ENCODE measurements at places on chromosomes 11 and 22.

DNA sequence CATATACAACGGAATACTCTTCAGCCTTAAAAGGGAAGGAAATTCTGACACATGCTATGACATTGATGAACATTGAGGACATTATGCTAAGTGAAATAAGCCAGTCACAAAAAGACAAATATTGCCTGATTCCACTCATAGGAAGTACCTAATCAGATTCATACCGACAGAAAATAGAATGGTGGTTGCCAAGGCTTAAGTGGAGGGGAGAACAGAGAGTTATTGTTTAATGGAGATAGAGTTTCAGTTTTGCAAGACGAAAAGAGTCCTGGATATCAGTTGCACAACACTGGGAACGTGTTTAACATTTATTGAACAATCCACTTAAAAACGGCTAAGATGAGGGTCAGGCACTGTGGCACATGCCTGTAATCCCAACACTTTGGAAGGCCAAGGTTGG is 45.6 kb upstream of the HIPK3 start:
- H3K4me1 ChIP-seq: no peaks in the 10 kb centered on the region
- no peak for DNase-seq
- H3K4me3 ChIP-seq: no peak overlapping the region
- H3K36me3 ChIP-seq: no peaks in the 10 kb centered on the region

DNA sequence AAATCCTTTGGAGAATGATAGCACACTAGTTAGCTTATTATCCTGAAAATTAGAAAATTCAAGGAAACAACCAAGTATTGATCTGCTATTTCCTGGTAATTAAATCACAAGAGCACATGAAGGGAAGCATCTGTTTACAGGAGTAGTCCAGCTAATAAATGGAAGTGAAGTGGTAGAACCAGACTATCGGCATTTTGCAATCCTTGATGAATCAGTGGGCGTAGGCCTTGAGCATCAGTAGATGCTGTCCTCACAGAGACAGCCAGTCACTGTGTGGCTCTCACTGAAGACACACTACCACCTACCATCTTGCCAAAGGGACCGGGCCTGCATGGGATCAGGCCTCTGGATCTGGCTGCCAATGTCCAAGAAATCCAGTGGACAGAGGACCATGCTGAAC is 69.8 kb downstream of the FBLN1 start:
- H3K36me3 ChIP-seq: no peaks in the 10 kb centered on the region
- H3K4me3 ChIP-seq: no peak overlapping the region
- no peak for DNase-seq
- H3K27ac ChIP-seq: no peak overlapping the region
- H3K4me1 ChIP-seq: no peaks in the 10 kb centered on the region

DNA sequence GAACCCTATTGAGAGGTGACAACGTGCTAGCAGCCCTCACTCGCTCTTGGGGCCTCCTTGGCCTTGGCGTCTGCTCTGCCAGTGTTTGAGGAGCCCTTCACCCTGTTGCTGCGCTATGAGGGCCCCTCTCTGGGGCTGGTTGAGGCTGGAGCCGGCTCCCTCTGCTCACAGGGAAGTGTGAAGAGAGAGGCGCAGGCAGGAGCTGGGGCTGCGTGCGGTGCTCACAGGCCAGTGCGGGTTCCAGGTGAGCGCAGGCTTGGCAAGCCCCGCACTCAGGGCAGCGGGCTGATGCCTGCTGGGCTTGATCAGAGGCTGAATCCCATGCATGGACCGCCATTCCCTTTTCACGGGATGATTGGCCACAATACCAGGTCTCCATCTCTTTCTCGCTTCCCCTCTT is 90.7 kb downstream of the DLG2 start:
- H3K4me3 ChIP-seq: no peak overlapping the region
- H3K27me3 ChIP-seq: no peaks in the 10 kb centered on the region
- no peaks in the 10 kb centered on the region for H3K36me3 ChIP-seq
- H3K27ac ChIP-seq: no peak overlapping the region
- no peaks in the 10 kb centered on the region for H3K4me1 ChIP-seq
- no peak for DNase-seq

DNA sequence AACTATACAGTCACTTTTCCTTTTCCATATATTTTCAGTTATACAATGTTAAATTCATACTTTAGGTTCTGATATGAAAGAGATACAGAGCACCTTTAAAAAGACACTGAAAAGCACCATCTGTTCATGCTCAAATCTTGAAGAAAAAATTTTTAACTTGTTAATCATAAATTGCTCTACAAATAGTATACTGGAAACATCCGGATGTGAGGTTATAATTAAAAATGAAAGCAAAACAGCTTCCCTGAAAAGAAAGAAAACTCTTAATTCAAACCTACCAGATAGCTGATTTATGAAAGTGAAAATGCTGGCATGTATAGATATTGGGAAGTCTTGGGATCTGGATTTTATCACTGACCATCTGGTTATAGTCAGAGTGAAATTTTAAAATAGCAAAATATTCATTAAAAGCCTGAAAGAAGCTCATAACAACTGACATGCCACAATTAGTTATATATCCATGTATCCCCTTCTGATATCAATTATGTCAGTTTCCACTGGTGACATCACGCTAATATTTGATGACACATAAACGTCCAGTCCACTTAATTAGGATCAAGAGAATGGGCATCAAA is 740.0 kb downstream of the DLG2 start:
- H3K4me3 ChIP-seq: no peak overlapping the region
- H3K36me3 ChIP-seq: no peaks in the 10 kb centered on the region
- no peak for DNase-seq
- H3K27me3 ChIP-seq: no peaks in the 10 kb centered on the region
- H3K27ac ChIP-seq: no peak overlapping the region
- H3K4me1 ChIP-seq: no peaks in the 10 kb centered on the region

DNA sequence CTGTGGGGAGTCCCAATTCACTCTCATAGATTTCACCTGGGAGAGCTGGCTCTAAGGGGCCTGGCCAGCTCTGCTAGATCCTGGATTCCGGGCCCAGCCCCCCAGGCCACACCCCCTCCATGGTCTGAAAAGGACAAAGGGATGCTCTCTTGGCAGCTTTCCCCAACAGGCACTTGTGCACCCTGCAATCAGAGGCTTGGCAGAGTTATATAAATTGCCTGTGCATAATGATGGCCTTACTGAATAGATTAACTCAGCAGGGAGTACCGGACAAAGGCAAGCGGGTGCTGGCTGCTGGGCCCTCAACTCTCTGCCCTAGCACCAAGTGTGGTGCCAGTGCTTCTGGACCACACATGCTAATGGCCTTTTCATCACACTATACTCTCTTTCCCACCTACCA is 461.6 kb downstream of the BUD13 start:
- no peak overlapping the region for H3K27ac ChIP-seq
- no peaks in the 10 kb centered on the region for H3K27me3 ChIP-seq
- H3K36me3 ChIP-seq: no peaks in the 10 kb centered on the region
- no peaks in the 10 kb centered on the region for H3K4me1 ChIP-seq

GRCh38 chr11:17572359-17572690 is 25.3 kb downstream of the OTOG start:
- DNase-seq: no peak
- H3K36me3 ChIP-seq: no peaks in the 10 kb centered on the region
- no peak overlapping the region for H3K27ac ChIP-seq
- peaks cover 12% of the 10 kb centered on the region for H3K27me3 ChIP-seq

- no peaks in the 10 kb centered on the region for H3K36me3 ChIP-seq
- H3K27me3 ChIP-seq: peaks cover 16% of the 10 kb centered on the region
- H3K4me3 ChIP-seq: no peak overlapping the region
- H3K4me1 ChIP-seq: no peaks in the 10 kb centered on the region
- H3K27ac ChIP-seq: no peak overlapping the region
- DNase-seq: no peak
Measured at GRCh38 chr22:43554259-43554636, 142.4 kb downstream of the MPPED1 start.

DNA sequence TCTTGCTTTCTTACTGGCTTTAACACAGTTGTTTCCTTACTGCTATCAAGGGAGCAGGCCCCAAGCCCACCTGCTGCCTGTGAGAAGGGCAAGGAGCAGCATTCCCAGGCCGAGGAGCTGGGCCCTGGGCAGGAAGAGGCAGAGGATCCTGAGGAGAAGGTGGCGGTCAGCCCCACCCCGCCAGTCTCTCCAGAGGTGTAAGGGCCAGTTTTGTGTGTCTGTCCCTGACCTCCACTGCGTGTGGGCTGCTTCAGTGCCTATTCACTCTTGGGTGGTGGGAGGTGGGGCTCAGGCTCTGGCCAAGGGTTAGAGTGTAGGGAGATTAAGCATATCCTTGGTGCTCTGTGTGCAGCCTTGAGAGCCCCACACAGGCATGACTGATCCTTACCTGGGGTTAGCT is 55.1 kb downstream of the CEP164 start:
- H3K36me3 ChIP-seq: peaks cover 50% of the 10 kb centered on the region
- no peak overlapping the region for H3K27ac ChIP-seq
- DNase-seq: no peak
- H3K4me3 ChIP-seq: no peak overlapping the region

DNA sequence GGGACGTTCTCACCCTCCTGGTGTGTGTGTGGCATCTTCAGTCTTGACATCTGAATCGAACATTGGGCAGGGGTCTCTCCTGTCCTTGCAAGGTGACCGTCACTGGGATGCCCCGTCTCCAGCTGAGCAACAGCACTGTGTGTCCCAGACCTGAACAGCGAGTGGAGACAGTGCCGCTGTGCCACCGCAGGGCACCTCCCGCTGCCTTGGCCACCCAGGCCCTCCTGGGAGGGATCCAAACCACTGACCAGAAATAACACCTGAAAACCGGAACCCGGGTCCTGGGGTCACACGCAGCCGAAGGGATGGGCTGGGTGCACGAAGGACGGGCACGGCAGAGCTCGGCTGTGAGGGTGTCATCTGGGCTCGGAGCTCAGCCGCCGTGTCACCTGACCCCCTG is 102.2 kb downstream of the BRD1 start:
- H3K27me3 ChIP-seq: peaks cover 56% of the 10 kb centered on the region
- H3K27ac ChIP-seq: no peak overlapping the region
- no peaks in the 10 kb centered on the region for H3K36me3 ChIP-seq

- DNase-seq: no peak
- peaks cover 60% of the 10 kb centered on the region for H3K36me3 ChIP-seq
- H3K27ac ChIP-seq: peak overlapping the region; percentile 98
- peaks cover 95% of the 10 kb centered on the region for H3K4me1 ChIP-seq
- H3K4me3 ChIP-seq: no peak overlapping the region
Measured at GRCh38 chr11:60989093-60989650, 17.7 kb downstream of the CD6 start.

- H3K4me1 ChIP-seq: no peaks in the 10 kb centered on the region
- no peak overlapping the region for H3K4me3 ChIP-seq
- no peaks in the 10 kb centered on the region for H3K36me3 ChIP-seq
- no peak overlapping the region for H3K27ac ChIP-seq
- no peaks in the 10 kb centered on the region for H3K27me3 ChIP-seq
Measured at GRCh38 chr11:95521133-95521542, 268.4 kb downstream of the FAM76B start.
